A549 treated with Mapracorat at 1 μM for 4 hours (cell line): ENCODE measurements at places on chromosomes 5 and 9. TPM values are rescaled to one million over a fixed set of nuclear protein-coding genes. Genes with fewer than 3 reads are reported as not detected.

Gene INSL6
- not detected in 5 replicates for total RNA-seq

Gene ZNF462
- total RNA-seq: 3.5 to 4.4 TPM (median 4.2 TPM) in 5 replicates

Gene ZNG1A
- 23.6 to 31.2 TPM (median 27.7 TPM) in 5 replicates for total RNA-seq

Gene IDNK
- 5.7 to 8.2 TPM (median 6.9 TPM) in 5 replicates for total RNA-seq

Gene LCN2
- total RNA-seq: 2.7 to 5.2 TPM (median 4.3 TPM) in 5 replicates

Gene PCDHGB7
- total RNA-seq: 0.05 to 0.10 TPM (median 0.07 TPM) in 3 of 5 replicates, not detected in the others

Gene PCDHGB1
- 1.3 to 2.0 TPM (median 1.9 TPM) in 5 replicates for total RNA-seq

Gene OTULINL
- total RNA-seq: 14.1 to 20.7 TPM (median 18.5 TPM) in 5 replicates

Gene INSL4
- total RNA-seq: 13.9 to 20.2 TPM (median 15.8 TPM) in 5 replicates
